Caudate nucleus (tissue), 63 donors: ENCODE measurements at places on chromosomes 2 and 18.

- DNase-seq: no peak
Measured at GRCh38 chr2:169709981-169710380, 15.7 kb downstream of the PHOSPHO2 start.

GRCh38 chr2:185291035-185291647 lies 447.5 kb upstream of the FSIP2 start:
- DNase-seq: no peak

DNA sequence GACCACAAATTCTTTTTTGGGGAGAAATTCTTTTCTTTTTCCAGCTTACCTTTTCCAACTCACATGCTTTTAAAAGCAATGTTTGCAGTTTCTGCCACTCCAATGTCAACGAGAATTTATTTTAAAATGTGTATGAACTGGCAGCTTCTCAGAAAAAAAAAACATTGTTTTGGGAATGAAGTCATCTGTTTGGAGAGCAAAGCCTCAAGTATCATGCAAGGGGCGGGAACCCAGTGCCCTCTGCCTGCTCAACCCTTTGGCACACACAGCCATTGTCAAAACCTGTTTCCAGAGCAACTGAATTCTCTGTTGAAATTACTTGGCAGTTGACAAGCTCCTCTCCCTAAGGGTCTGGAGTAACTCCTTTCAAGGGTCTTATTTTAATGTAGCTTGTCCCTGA lies 128.5 kb downstream of the QPCT start:
- no peak for DNase-seq

DNA sequence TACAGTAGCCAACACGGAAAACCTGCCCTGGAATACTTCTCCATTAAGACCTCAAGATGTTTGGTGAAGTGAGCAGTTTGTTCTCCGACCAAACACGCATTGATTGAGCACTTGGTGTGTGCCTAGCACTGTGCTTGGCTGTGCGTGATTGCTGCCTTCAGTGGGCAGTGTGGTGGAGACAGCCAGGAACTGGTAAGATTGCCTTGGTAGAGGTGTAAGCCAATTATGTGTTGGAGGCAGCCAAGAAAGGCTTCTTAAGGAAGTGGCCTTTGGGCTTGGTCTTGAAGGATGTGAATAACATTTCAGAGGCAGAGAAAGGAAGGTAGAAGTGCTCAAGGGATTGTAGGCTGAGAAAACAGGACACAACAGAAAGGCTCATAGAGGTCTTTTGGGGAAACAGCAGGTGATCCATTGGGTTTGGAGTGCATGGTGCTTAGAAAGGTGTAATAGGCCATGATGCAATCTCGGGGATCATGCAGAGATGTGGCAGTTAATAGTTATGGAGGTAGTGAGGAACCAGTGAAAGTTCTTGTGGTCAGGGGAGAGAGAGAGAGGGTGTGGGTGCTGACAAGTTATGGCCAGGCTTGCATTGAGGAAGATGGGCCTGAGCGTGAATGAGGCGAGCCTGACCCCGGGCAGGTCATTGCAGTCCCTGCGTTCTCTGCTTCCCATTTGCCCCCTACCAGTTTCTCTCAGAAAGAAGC lies 6.3 kb downstream of the B3GNT2 start:
- DNase-seq: no peak

DNA sequence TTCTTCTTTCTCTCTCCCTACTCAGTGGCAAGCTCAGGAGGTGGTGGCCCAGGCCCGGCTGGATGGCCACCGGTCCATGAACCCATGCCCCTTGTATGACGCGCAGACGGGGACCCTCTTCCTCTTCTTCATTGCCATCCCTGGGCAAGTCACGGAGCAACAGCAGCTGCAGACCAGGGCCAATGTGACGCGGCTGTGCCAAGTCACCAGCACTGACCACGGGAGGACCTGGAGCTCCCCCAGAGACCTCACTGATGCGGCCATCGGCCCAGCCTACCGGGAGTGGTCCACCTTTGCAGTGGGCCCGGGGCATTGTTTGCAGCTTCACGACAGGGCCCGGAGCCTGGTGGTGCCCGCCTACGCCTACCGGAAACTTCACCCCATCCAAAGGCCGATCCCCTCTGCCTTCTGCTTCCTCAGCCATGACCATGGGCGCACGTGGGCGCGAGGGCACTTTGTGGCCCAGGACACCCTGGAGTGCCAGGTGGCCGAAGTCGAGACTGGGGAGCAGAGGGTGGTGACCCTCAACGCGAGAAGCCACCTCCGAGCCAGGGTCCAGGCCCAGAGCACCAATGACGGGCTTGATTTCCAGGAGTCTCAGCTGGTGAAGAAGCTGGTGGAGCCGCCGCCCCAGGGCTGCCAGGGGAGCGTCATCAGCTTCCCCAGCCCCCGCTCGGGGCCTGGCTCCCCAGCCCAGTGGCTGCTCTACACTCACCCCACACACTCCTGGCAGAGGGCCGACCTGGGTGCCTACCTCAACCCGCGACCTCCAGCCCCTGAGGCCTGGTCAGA lies 1.8 kb downstream of the NEU2 start:
- no peak for DNase-seq

- DNase-seq: no peak
Measured at GRCh38 chr2:180955101-180955500, 25.3 kb upstream of the UBE2E3 start.

- no peak for DNase-seq
Measured at GRCh38 chr2:30193104-30193681, 38.1 kb upstream of the LBH start.

GRCh38 chr2:16019060-16019480 lies 78.7 kb downstream of the MYCN start:
- DNase-seq: no peak

GRCh38 chr2:173288561-173288960 lies 66.1 kb upstream of the CDCA7 start:
- no peak for DNase-seq

DNA sequence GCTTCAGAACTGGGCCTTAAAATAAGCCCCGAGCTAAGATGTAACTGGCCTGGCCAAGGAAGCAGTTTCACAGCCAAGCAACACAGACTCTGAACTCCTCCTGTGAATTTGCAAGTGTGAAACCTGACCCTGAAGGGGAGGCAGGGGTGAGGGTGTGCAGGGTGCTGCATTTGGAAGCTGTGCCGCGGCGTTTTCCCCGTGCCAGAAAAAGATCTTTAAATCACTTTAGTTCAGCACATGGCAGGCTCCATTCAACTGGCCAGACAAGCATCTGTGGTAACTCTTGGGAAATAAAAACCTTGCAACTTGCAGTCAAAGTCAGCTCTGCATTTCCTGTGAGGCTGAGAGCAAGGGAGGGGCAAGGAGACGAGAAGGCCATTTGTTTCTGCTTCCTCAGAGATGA lies 209.3 kb upstream of the SOX11 start:
- DNase-seq: no peak

- DNase-seq: no peak
Measured at GRCh38 chr18:62991959-62992358, 276.6 kb downstream of the PHLPP1 start.

DNA sequence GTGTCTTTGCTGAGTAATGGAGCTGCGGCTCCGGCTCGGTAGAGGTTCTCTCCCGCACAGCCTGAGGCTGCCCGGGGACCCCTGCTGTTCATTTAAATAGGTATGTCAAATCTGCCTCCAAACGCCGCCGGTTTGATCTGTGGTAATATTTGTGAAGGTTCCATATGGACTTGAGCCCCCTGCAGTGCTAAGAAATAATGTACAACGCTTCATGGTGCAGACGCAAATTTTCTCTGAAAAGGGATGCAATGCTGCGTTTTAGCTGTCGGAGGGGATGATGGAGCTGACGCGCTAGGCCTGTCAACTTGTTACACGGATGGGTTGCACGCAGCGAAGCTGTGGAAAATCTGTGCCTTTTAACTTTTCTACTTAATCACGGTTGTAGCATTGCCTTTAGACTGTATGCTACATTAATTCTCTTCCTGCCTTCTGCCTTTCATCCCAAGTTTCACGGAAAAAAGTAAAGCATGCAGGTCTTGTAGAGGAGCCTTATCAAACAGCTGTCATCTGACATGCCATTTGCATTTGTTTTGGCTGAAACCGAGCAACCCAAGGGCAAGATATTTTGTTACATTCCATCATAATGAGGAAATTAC lies 43.2 kb downstream of the MRPS9 start:
- no peak for DNase-seq

DNA sequence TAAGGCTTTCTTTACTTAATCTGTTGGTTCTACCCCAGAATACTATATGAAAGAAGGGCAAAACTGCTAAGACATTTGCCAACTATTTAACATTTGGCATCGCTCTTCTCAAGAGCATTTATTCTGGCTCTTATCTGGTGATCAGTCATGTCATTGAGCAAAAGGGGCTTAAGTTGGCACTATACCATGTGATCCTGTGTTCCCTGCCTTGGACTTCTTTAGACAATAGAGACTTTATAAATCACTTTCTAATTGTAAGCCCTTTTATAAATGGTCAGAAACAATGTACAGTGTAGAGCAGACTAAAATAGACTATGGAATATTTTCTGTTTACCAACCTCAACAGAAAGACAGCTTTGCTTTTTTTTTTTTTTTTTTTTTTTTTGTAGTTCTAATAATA lies 52.1 kb downstream of the GTF3C3 start:
- no peak for DNase-seq

DNA sequence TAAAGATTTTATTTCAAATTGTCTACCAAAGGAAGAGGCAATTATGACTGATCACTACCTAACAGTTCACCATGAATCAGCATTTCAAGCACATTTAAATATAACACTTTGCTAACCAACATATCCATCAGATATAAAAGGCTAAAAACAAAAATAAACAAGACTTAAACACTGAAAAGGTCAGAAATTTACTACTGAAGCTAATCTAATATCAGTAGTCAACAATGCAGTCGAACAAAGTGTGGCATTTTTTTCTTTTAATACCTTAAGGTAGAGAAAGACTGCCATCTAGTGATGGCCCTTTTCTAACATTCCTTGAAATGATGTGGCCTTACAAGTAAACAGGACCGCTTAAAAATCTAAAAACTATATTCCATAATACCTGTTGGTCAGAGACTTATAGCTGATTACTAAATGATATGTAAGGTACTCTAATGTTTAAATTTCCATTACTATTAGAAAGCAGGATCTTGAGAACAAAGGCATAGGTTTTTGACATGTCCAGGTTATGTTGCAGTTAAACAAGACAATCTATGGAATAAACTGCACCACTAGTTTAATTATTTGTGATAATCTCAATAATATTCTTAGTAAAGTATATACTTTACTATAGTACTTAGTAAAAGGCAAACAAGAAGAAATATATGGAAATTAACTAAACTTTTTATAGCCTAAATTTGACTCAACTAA lies 80.0 kb downstream of the EXOC6B start:
- no peak for DNase-seq

DNA sequence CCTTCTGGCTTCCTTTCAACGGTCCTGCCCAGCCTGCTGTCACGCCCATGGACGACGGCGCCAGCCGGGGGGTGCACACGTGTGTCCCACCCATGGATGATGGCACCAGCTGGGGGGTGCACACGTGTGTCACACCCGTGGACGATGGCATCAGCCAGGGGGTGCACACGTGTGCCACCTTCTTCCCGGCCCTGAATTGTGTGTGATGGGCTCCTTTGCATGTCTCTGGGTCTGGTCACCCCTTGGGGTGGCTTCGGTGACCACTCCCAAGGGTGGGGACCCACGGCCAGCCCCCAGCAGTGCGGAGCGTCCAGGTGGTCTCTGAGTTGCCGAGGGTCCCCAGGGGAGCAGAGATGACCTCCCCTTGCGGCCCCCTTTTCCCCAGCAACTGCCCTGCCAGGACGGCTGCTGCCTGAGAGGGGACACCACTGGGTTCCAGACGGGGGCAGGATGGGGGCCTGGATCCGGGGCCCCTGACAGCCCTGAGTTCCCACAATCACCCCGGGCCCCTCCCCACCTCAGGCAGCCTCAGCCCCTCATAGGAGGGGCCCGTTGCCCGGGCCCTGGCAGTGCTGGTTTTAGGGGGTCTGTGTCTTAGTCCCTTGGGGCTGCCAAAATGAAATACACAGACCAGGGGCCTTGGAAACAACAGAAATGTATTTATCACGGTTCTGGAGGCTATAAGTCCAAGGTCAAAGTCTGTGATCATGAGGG lies 9.4 kb downstream of the NEU4 start:
- DNase-seq: no peak

GRCh38 chr18:6784046-6784445 lies 54.5 kb downstream of the ARHGAP28 start:
- DNase-seq: no peak
